ENCODE measurements at places on chromosomes 6 and 20. TPM values are rescaled to one million over a fixed set of nuclear protein-coding genes. Genes with fewer than 3 reads are reported as not detected.

The BHLHE23 gene
- 4.7 TPM for total RNA-seq

The MYL9 gene
- 15.0 TPM for total RNA-seq

The SLC25A27 gene
- 97.2 TPM for total RNA-seq

The CLDN20 gene
- total RNA-seq, result not detected

The SLC26A8 gene
- total RNA-seq, result 1.4 TPM

The AVP gene
- total RNA-seq, result not detected

The CDC5L gene
- total RNA-seq, result 41.8 TPM

The PMEPA1 gene
- total RNA-seq, result 43.1 TPM

The MATN4 gene
- 11.4 TPM for total RNA-seq

The AP5S1 gene
- total RNA-seq, result 18.4 TPM

The ZSCAN16 gene
- 11.7 TPM for total RNA-seq

The FAM184A gene
- 29.1 TPM for total RNA-seq

The NOX3 gene
- total RNA-seq, result not detected

The FAM83B gene
- 4.5 TPM for total RNA-seq

The ZNF831 gene
- total RNA-seq, result 0.16 TPM

The FUT9 gene
- total RNA-seq, result 8.0 TPM

The ZNF334 gene
- total RNA-seq, result 34.7 TPM

The PRDM13 gene
- total RNA-seq, result 16.6 TPM

The ADGRF5 gene
- 28.0 TPM for total RNA-seq

The PRR18 gene
- total RNA-seq, result 0.22 TPM

The NKAIN2 gene
- total RNA-seq, result 6.4 TPM

The MTHFD1L gene
- total RNA-seq, result 22.0 TPM

The SIM1 gene
- total RNA-seq, result not detected

The SLC52A3 gene
- total RNA-seq, result 0.93 TPM

The SLC35B2 gene
- total RNA-seq, result 40.6 TPM

The THEMIS gene
- 0.22 TPM for total RNA-seq

The BCAS1 gene
- total RNA-seq, result 6.1 TPM

The ADGRF1 gene
- 3.2 TPM for total RNA-seq

The FRMD1 gene
- total RNA-seq, result not detected

The OPRL1 gene
- 3.5 TPM for total RNA-seq

The RFX6 gene
- not detected for total RNA-seq

The SLC4A11 gene
- total RNA-seq, result 1.8 TPM

The GNL1 gene
- total RNA-seq, result 37.2 TPM

The XPO5 gene
- total RNA-seq, result 31.7 TPM

The MOXD1 gene
- 16.7 TPM for total RNA-seq

The NR2E1 gene
- 48.3 TPM for total RNA-seq

The EPPIN gene
- total RNA-seq, result not detected

The GNRH2 gene
- 1.3 TPM for total RNA-seq

The BRD2 gene
- total RNA-seq, result 125 TPM

The LRRN4 gene
- total RNA-seq, result not detected

The PCSK2 gene
- 15.6 TPM for total RNA-seq

The KCNK5 gene
- 2.4 TPM for total RNA-seq

The KCNK15 gene
- total RNA-seq, result 1.4 TPM

The DNAAF9 gene
- 38.2 TPM for total RNA-seq

The ALDH5A1 gene
- 17.5 TPM for total RNA-seq

The COL9A1 gene
- 74.7 TPM for total RNA-seq

The TFAP2A gene
- 30.1 TPM for total RNA-seq

Data from camera-type eye (tissue), 1 donor.